Stimulated activated CD8-positive, alpha-beta memory T cell treated with anti-CD3 and anti-CD28 coated beads, Interleukin-4, amount 100 ng/mL, for 1 hour (primary cell): ENCODE measurements at places on chromosomes 5 and 9.

GRCh38 chr9:133891741-133892140 is 100.4 kb downstream of the VAV2 start:
- DNase-seq: no peak

DNA sequence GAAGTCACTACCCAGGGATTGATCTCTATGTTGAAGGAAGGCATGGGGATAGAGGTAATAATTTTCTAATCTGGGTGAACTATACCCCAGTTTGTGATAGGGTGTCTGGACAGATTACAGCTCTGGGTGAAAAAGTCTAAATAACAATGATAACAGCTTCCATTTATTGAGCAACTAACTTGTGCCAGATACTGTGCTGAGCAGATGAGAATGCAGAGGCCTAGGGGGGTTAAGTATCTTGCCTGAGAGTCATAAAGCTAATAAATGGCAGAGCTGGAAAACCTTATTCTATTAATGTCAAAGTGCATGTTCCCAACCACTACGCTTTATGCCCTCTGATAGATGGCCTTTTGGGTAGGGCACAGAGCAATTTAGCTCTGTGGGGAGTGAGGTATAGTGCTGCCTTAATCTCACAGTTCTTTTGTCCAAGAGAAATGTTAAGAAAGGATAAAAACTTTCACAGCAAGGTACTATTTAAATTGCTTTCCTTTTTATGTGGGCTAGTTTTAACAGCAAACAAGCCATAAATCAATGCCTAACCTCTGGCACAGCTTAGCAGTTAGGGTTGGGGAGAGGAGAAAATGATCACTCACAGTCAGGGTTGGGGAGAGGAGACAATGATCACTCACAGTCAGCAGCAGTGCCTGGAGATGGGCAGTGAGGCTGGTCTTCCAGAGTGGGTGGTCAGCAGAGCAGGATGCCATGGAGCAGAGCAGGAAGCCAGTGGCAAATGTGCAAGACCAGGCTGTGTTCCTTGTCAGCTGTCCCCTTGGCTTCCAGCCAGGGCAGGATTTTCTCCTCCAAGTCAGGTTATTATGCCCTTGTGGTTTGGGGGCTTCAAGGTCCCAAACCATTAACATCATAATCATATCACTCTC is 187.0 kb downstream of the CARTPT start:
- DNase-seq: no peak

DNA sequence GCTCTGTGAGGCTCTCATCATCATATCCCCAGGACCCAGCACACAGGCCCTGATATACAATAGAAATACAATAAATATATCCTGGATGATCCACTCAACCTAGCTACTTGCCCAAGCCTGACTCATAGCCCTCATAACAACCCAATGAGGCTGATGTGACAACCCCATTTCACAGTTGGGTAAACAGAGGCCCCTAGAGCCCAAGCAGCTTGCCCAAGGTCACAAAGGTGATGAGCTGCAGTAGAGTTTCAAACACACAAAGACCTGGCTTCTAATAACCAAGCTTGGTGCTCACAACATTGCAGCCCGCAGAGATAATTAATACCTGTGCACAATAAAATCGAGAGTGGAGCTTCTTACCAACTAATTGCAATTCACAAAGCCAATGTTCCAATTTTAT is 3.2 kb upstream of the AKNA start:
- no peak for DNase-seq

DNA sequence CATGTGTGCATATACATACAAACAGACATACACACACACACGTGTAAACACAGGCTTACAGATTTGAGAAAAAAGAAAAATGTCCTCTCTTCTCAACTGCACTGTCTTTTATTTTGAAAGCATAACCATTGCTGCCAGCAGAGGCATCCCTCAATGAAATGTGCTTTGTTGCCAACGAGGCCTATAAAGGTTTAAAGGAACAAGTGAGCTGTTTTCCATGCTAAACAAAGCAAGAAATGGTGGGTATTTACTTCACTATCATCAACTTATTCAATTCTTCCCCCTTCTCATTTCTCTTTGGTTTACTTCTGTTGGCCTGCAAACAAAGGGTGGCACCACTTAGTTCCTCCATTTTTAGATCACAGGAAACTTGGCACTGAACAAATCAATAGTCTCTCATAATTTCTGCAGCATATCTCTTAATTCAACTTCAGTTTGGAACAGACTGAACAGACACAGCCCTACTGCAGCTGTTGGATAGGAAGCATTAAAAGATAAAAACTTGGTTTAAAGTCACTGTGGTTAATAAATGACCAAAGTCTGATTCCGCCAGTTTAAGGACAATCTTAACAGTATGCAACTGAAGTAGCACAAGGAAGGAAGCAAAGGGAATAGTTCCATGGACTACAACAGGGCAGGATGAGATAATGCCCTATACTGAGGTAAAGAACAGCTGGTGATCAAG is 21.7 kb downstream of the TTC33 start:
- DNase-seq: no peak

DNA sequence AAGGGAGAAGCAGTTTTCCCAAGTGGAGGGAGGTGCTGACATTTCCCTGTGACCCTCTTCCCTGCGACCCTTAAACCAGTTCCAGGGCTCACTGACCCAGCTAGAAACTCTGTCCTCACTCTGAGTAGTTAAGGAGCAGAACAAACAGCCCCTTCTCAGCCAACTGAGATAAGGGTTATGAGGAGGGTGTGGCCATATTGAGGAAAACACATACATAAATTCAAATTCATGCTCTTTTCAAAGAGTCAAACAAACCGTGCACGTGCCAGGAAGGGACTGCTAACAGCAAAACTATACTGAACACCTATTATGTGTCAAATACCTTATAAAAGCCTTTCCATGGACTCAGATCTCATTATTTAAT is 4.9 kb upstream of the AKNA start:
- DNase-seq: no peak

DNA sequence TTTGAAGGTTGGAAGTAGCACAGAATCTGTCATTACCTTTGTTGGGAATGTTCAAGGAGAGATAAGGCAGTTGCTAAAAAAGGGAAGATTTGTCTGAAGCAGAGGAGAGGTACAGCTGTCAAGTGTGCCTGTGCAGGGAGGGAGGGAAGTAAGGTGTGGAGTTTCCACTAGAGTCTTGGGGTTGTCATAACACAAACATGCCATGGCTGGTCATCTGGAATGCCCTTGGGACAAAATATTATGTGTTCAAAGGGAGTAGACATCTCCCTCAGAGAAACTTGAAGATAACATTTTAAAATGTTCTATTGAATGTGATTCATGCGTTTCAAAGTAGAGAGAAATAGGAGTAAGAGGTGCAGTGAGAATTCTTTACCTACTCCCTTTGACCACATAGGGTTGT is 95.0 kb downstream of the MUSK start:
- no peak for DNase-seq

GRCh38 chr9:122091682-122092592 is 1.2 kb downstream of the TTLL11 start:
- DNase-seq: no peak

GRCh38 chr5:27612161-27612560 is 573.8 kb upstream of the CDH9 start:
- no peak for DNase-seq

DNA sequence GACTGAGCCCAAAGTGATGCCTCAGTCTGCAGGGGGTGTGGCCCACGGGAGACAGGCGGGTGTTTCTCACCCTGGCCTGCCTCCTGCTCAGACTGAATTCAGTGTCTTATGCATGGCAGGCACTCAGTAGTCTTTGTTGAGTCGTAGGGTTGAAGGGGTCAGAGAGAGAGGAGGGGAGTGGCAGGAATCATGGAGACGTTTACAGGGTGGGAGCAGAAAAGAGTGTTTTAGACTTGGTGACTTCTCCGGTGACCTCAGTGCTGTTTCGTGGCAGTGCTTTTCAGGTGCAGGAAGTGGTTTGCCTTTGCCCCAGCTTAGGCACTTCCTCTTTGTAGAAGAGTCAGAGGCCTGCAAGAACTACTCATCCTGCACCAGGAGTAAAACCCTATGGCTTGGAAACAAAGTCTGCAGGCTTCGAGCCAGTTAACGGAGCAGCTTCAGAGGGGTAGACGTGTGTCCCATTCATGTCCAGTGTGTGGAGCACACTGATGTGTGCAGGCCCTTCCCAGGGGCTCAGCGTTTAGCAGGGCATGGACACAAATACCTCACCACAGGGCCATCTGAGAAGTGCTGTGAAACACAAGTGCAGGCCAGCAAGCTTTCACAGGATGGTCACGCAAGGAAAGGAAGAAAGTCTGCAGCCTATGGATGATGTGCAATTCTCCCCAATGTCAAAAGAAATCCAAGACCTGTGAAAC is 24.5 kb upstream of the SEMA4D start:
- DNase-seq: peak; percentile 55

GRCh38 chr5:153222936-153223335 is 267.5 kb upstream of the GRIA1 start:
- no peak for DNase-seq

GRCh38 chr9:22047596-22047995 is 38.5 kb upstream of the CDKN2B start:
- no peak for DNase-seq

GRCh38 chr5:1824903-1825841 is 24.0 kb downstream of the NDUFS6 start:
- DNase-seq: no peak

- DNase-seq: no peak
These were observed 287.2 kb downstream of the ZSWIM6 start for GRCh38 chr5:61619289-61619688.

DNA sequence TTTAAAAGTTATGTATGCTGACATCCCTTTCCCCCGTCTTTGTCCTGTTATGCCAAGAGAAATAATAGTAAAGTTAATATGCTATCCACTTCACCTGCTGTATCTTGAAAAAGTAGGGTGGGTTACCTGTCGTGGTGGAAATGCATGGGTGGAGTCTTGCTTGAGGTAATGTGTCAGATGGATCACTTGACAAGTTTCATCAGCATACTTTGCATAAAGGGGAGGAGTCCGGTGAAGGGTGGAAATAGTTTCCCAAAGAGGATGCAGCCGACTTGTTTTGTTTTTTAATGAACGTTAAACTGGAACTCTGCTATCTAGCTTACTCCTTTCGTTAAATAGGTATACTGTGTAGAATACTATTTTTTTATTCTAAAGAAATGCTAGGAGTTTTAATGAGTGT is 9.0 kb upstream of the DMRT3 start:
- DNase-seq: no peak
